Sigmoid colon (tissue), 7 donors: ENCODE measurements at places on chromosomes 1 and 21.

DNA sequence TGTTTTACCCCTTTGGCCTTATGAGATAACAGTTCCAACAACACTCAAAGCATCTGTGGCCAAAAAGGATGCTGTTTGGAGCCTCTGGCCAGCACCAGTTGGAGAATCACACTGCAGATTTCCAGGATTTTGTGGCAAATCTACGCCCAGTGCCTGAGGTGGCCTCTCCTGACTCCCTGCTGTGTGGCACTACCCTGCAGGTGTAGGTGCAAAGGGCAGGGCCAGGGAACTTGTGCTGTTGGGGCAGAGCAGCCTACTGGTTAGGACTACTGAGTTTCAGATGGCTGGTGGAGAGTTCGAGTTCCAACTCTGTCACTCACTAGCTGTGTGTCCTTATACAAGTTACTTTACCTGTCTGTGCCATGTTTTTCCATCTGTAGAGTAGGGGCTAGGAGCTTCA, 170.5 kb downstream of the PTPRU start:
- no peak for DNase-seq

GRCh38 chr1:198326232-198326631, 169.4 kb downstream of the NEK7 start:
- DNase-seq = no peak

DNA sequence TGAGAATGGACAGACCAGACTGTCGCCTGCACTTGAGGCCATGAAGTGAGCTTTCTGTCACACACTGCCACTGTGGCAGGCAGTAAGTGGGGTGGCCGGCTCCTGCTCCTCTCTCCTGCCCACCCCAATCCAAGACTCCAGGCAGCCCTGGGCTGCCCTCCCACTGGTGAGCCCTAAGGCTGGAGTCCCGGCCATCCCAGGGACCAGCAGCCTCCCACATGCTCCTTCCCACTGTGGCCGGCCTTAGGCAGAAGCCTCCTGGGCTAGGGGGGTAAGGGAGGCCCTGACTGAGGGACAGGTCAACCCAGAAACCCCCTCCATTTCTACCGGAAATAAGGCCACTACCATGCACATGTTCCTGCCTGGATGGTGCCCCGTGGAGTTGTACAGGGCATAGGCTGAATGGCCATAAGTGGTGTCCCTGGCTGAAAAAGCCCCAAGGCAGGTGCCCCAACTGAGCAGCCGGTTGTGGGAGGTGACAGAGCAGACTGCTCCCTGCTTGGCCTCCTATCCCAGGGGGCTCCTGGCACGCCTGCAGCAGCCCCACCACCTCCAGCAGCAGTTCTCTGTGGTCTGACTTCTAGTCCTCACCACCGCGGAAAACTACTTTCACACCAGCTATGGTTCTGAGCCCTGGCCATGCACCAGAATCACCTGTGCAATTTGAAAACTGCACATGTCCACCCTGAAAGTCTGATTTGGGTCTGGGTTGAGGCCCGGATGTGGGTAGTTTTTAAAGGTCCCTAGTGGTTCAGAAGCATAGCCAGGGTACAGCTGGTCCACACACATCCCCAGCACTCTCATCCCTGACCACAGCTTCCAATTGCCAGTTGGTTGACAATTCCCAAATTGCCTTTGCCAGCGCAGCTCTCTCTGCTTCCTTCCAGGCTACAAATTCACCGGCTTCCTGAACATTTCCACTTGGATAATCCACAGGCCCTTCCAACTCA, 1.6 kb upstream of the ARTN start:
- no peak for DNase-seq

DNA sequence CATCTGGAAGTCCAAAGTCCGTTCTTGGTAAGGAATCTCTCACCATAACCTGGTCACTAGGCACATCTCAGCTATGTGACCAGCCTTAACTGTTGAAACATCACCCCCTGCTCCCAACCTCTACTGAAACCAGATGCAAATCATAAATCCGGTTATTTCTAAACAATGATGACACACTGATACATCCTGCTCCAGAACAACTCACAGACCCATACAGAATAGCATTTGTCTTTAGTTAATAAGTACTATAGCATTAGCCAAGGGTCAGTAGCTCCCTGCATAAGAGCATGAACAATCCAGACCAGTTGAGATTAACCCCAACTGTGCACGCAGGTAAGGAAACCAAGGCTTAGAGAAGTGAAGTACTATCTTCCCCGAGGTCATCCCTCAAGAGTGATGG, 38.0 kb upstream of the KCTD3 start:
- no peak for DNase-seq

DNA sequence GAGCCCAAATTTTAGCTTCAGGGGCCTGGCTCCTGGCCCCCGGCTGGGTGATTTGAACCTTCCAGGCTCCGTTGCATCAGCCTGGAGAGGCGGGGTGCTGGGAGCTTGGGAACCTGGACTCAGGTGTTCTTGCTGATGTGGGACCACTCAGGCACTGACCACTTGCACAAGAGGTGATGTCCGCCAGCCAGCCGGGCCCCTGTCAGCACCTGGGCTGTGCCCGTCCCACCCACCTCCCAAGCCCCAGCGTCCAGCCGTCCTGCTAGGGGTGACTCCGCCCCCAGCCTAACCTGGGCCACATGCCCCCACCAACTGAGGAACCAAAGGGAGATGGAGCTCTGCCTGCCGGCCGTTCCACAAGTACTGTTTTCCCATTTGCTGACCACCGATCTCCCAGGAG, 47.4 kb upstream of the ARHGEF16 start:
- no peak for DNase-seq

DNA sequence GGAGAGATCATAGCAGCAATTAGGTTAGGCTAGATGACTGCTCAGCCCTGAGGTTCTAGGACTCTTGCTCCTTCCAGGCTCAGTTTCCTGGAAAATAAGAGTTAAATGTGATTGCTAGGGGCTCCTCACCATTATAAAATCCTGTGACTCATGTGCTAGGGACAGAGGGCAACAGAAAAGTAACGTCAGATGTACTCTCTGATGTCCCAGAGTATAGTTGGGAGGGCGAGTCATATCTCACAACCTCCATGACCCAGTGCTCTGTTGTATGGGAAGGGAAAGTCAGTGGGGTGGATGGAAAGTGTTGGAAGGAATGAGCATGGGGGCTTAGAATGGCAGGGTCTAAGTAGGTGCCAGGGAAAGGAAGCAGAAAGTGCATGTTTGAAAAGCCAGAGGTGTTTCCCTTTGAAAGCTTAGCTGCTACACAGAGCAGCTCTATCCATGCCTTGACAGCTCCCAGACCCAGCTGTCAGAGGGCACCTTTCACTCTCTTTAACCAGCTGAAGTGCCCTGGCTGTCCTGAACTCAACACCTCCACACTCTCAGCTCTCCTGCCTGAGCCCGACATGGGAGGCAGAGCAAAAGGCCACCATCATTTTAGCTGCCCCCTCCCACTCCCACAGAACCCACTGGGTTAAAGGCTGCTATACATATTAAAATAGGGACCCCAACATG, 11.6 kb downstream of the GJA5 start:
- no peak for DNase-seq

DNA sequence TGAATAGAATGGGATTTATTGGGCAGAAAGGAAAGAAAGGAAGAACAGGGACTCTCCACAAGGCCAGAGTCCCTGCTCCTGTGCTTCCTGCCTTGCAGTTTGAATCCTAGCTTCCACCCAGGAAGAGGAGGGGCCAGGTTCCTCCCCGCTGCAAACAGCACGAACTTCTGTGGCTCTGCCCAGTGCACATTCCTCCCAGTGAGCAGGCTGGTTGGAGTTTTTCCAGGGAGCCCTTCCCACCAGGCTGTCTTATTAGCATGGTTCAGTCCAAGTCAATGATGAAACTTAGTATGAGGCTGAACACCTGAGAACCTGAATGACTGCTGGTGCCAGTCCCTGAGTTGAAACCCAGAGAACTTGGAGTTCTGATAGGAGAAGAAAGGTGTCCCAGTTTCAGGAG, 247.2 kb downstream of the DUSP10 start:
- DNase-seq = no peak

- DNase-seq = no peak
Observed at GRCh38 chr1:210681158-210681557, 352.5 kb downstream of the HHAT start.

DNA sequence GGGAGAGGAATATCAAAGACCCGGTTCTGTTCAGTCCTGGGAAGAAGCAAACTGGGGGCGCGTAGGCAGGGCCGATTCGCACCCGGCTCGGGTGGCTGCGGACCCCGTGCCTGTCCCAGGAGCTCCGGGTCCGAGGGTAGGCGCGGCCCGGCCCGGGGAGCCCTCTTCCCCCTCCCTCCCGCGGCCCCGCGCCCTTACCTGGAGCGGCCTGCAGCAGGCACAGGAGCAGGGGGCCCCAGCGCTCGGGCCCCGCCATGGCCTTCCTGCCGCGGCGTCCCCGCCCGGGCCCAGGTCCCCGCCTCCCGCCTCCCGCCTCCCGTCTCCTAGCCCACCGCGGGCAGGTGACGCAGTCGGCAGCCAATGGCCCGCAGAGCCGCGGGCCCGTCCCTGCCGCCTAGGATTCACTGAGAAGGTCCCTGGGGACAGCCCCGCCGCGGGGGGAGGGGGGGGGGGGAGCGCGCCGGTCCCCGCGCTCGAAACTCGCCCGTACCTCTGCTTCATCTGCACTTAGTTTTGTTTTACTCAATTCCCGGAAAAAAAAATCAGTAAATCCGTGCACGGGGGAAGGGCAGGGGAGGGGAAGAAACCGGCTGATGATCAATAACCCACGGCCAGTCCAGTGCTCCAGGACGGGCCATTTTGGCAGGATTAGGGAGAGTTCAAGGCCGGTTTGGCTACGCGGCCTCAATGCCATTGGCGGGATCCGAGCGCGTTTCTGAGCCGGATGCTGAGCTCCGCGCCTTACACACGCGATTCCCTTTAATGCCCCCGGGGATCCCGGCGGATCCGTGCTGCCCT, at the start of gene IFNLR1:
IFNLR1 (minus strand) TSS at position 297 of the 798 bp plus-strand sequence; CDS start at position 256, 41 bp downstream.
- no peak for DNase-seq

DNA sequence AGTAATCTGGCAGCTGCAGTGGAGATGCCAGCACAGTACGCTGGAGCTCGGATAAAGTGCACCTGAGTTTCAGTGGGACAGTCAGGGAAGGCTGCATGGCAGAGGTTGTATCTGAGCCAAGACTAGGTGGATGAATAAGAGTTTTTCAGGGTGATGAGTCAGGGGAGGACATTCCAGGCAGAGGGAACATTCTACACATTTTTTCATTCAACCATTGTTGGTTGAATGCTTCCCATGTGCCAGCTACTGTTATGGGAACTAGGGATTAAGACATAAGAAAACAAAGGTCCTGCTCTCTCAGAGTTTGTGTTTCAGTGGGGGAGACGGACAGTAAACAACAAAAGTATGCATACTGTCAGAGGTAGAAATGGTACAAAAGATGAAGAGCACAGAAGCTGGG, 5.2 kb downstream of the LEPR start:
- DNase-seq = no peak
